Cortex of kidney (tissue), 1 donor: ENCODE measurements at places on chromosomes 7 and 10.

DNA sequence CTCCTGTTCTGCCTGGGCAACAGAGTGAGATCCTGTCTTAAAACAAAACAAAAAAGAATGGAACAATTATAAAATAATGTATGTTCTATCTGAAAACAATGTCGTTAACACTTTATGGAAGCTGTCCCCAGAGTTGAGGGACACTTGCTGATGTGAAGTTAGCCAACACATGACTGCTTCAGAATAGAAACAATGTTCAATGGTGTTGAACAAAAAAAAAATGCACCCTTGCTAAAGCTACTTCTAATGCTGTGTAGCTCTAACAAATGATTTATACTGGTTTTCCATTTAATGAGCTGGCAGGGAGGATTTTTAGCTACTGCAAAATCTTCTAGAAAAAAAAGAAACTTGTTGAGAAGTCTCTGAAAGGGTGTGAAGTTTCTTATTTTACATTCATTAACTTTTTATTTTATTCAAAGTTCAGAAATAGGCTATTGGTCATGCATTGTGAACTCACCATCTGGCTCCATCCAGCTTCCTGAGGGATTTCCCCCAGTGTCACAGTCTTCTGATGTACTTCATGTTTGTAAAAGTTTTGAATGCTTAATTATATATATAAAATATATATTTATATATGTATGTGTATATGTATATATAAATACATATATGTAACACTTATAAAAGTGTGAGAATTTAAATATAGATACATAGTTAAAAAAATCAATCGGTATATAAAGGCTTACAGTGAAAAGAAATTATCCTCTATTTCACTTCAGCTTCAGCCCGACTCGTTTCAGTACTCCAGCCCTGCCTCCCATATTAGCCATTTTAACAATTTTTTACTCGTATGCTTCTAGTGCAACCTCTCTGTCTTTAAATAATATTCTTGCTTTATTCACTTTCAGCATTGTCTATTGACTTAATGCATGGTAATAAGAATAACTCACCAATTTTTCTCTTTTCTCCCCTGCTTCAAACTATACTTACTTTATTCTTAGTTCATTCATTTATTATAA is 35.0 kb downstream of the HDAC9 start:
- no peak for DNase-seq

GRCh38 chr7:71221549-71221948 is 89.6 kb downstream of the GALNT17 start:
- no peak for DNase-seq

GRCh38 chr10:44959247-44960087 is at the start of gene RASSF4:
RASSF4 (plus strand) TSS chr10:44959802; CDS start chr10:44970203, 10,401 bp downstream.
- no peak for DNase-seq

GRCh38 chr10:63520500-63521415 is at the start of gene REEP3:
REEP3 (plus strand) TSS chr10:63521401; CDS start chr10:63521546, 145 bp downstream.
- DNase-seq = no peak

DNA sequence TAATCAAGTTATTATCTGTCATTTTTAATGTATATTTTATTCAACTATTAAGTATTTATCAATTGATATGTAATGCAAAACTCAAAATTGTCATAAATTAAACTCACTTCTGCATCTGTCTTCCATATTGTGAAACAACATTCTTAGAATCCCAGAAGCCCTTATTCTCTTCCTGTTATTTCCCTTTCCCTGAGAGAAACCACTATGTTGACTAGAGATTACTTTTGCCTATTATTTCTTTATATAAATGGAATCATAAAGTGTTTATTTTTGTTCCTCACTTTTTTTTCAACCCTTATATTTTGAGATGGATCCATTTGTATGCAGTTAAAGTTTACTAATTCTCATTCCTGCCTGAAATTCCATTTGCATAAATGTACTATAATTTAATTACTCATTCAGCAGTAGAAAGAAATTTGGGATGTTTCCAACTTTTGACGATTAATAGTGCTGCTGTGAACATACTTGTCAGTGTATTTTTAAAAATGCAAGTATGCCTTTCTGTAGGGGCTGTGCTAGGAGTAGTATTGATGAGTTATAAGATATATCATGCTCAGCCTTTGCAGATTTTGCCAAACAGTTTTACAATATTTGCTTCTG is 211.2 kb downstream of the SEMA3D start:
- DNase-seq = no peak

- no peak for DNase-seq
These were observed 255.4 kb downstream of the PRPF18 start for GRCh38 chr10:13842117-13842516.
